Activated CD4-positive, alpha-beta memory T cell treated with anti-CD3 and anti-CD28 coated beads for 36 hours (primary cell): ENCODE measurements at places on chromosomes 11 and 22. TPM values are rescaled to one million over a fixed set of nuclear protein-coding genes. Genes with fewer than 3 reads are reported as not detected.

The ZNF214 gene
- total RNA-seq, result not detected

The MMP20 gene
- not detected for total RNA-seq

The THY1 gene
- total RNA-seq, result 5.4 TPM

The PHF21B gene
- total RNA-seq, result not detected

The ZNF280B gene
- 2.4 TPM for total RNA-seq

The ACR gene
- total RNA-seq, result not detected

The NLRP14 gene
- total RNA-seq, result not detected

The APOC3 gene
- not detected for total RNA-seq

The FXYD6 gene
- total RNA-seq, result 0.61 TPM

The RANBP1 gene
- total RNA-seq, result 372 TPM

The OR52H1 gene
- total RNA-seq, result not detected
